ENCODE measurements at places on chromosomes 3 and 15. TPM values are rescaled to one million over a fixed set of nuclear protein-coding genes. Genes with fewer than 3 reads are reported as not detected.

CFAP20DC gene
- 9.9 TPM for total RNA-seq

SCN11A gene
- 0.11 TPM for total RNA-seq

ABTB1 gene
- 4.7 TPM for total RNA-seq

LHFPL4 gene
- 14.6 TPM for total RNA-seq

ACKR2 gene
- not detected for total RNA-seq

RBPMS2 gene
- 9.4 TPM for total RNA-seq

ZDHHC23 gene
- 6.4 TPM for total RNA-seq

GPR149 gene
- total RNA-seq = not detected

POLQ gene
- total RNA-seq = 9.4 TPM

FBLN2 gene
- total RNA-seq = 30.9 TPM

KCNMB3 gene
- 0.48 TPM for total RNA-seq

GP9 gene
- total RNA-seq = not detected

NRG4 gene
- not detected for total RNA-seq

KCTD6 gene
- 22.9 TPM for total RNA-seq

MAPKAPK3 gene
- total RNA-seq = 72.5 TPM

LMOD3 gene
- not detected for total RNA-seq

AADAC gene
- total RNA-seq = not detected

SLC24A5 gene
- total RNA-seq = 0.11 TPM

CYP1A1 gene
- total RNA-seq = 0.45 TPM

TGM4 gene
- total RNA-seq = 0.11 TPM

CA12 gene
- total RNA-seq = 0.70 TPM

DUOX1 gene
- 0.24 TPM for total RNA-seq

HES1 gene
- 49.4 TPM for total RNA-seq

GOLGA8J gene
- not detected for total RNA-seq

CPNE9 gene
- total RNA-seq = 0.38 TPM

GOLGA6A gene
- total RNA-seq = 4.7 TPM

SPESP1 gene
- 0.48 TPM for total RNA-seq

MESP1 gene
- 1.6 TPM for total RNA-seq

KLHL40 gene
- not detected for total RNA-seq

SEC61A1 gene
- 88.9 TPM for total RNA-seq

KNG1 gene
- not detected for total RNA-seq

ADAMTS7 gene
- total RNA-seq = 14.3 TPM

TNNC1 gene
- total RNA-seq = 4.2 TPM

P2RY1 gene
- total RNA-seq = 25.1 TPM

ARNT2 gene
- 1.5 TPM for total RNA-seq

ACAA1 gene
- total RNA-seq = 15.7 TPM

CPLX3 gene
- total RNA-seq = not detected

SUSD5 gene
- total RNA-seq = 0.59 TPM

CHP1 gene
- 58.0 TPM for total RNA-seq

SPSB4 gene
- 35.1 TPM for total RNA-seq

NLGN1 gene
- 8.8 TPM for total RNA-seq
